ENCODE measurements at places on chromosomes 1 and 21.

DNA sequence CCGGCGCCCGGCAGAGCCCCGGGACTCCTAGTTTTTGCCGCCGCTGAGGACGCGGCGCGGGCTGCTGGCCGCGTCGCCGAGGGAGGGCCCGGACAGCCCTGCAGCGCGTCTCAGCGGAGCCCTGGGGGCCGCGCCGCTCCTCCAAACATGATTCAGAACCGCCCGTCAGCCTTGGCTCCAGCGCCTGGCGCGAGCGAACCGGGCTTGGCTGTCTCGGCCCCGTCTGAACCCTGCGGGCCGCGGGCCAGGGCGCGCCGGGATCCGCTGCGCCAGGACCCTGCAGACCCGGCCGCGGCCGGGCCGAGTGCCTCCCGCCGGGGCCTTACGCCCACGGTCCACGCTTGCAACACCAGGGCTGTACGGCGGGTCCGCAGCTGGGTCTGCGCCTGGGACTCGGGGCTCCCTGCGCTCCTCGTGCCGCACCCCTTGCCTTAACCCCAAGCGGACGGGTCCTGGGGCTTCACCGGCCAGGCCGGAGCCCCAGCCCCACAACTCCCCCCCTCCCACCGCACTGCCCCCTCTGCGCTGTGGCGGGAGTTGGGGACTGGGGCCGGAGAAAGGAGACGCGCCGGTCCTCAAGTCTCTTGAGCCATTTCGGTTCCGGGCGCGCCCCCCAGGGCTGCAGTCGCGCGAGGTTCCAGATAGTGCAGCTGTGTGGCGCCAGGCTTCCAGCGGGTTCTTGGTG lies 48.4 kb upstream of the CD34 start:
- DNase-seq, result no peak

- DNase-seq, result no peak
Observed at GRCh38 chr1:156858555-156858956, 361 bp downstream of the INSRR start.

- DNase-seq, result no peak
Observed at GRCh38 chr1:209789245-209789644, 4.9 kb upstream of the C1orf74 start.

- DNase-seq, result peak; percentile 5
Observed at GRCh38 chr1:212981025-212981495, 30.7 kb downstream of the VASH2 start.

DNA sequence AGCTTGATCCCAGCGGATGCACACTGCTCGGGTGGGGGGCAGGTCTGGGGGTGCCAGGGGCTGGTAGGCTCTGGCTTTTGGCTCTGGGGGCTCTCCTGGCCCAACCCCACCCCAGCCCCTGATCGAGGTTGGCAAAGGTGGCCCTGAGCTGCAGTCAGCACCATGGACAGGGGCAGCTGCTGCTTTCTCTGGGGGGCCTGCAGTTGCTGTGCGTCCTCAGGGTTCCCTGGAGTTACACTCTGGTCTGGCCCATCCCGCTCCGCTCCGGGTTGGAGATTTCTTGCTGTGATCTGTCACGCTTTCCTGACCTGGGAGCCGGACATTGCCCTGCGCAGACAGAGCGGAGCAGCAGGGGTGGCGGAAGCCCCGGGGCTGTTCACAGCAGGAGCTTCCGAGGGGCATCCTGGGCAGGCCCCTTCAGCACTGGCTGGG lies 8.0 kb upstream of the PLCH2 start:
- DNase-seq, result peak; percentile 29

DNA sequence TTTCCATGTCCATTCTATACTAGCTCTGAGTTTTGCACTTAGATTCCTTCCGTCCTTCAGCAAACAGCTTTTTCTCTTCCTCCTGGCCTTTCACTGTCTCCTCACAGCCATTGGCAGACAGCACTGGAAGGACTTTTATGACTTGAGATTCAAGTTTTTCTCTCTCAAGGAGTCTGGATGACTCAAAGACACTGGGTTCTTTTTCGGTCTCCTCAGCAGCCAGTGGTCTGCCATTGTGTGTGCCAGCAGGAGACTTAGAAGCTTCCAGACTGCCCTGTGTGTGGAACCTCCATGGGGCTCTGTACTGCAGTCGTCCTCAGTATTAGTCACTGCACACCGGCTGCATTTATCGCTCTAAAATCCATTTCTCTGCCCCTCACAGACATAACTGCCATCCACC lies 30.5 kb downstream of the NTNG1 start:
- DNase-seq, result no peak

- DNase-seq, result no peak
Observed at GRCh38 chr1:153599847-153600246, 13.1 kb downstream of the S100A16 start.

- DNase-seq, result no peak
Observed at GRCh38 chr1:206839006-206839560, 26.3 kb upstream of the IL20 start.

GRCh38 chr1:99180915-99181314 lies 83.4 kb upstream of the PLPPR4 start:
- DNase-seq, result no peak

DNA sequence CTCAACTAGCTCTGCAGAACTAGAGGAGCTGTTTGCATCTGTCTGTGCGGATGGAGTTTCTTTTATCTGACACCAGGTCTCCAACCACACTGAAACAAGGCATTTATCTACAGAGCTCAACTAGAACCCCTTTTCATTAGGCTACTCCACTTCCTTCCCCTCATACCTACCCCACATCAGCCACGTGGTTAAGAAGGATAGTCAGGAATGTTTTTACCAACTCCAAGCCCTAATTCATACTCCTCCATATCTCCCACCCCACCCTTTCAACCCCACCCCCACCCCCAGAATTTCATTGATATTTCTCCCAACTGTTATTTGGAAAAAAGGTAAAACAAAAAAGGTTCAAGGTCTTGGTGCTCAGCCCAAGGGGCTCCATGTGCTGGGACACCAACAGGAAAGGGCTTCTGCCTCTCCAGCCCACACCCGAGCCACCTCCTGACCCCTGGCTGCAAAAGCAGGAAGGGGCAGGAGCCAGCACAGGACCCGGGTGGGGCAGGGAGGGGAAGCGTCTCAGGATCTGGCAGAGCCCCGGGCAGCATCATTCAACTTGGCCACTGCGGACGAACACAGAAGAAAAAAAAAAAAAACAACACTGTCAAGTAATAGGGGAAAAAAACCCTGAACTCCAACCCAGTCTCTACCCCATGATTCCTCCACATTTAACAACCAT lies 7.0 kb downstream of the ENSA start:
- DNase-seq, result no peak

DNA sequence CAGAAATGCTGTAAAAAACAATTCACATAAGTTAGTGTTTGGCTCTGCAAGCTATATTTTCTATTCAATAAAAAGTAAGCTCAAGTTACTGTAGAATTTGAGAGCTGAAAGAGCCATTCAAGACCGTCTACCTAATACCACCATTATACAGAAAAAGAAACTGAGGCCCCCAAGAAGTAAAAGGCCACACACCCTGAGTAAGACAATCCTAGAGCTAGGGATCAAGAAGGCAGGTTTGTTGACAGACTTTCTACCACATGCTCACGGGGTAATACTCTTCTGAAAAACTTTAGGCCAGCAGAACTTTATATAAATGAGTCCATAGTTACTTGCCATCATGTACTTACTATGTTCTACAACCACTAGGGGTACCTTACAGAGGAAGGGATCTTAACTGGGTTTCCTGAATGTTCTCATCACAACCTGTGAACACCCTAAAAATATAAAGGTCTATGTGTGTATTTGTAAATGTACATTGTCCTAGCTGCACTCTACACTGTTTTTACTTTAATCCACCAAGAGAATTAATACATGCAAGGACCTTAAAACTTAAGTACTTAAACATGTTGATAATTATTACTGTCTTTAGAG lies 2.7 kb downstream of the PSMG1 start:
- peak; percentile 35 for DNase-seq

DNA sequence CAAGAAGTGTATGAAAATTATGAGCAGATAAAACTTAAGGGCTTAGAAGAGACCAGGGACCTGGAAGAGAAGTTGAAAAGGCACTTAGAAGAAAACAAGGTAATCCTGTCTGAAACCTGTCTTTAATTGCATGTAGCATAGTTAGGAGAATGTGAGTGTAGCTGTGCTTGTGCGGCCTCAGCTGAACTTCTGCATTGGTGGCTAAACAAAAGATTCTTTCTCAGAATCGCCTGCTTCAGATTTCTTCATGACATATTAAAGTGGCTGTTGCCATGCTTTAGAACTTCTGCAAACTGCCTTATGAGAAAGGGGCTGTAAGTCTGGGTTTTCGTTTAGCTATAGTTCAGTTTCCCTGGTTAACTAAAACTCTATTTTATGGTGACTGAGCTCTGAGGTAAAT lies 94.5 kb downstream of the VPS26C start:
- DNase-seq, result no peak

GRCh38 chr21:34836103-34836932 lies 167.5 kb downstream of the CLIC6 start:
- DNase-seq, result no peak

DNA sequence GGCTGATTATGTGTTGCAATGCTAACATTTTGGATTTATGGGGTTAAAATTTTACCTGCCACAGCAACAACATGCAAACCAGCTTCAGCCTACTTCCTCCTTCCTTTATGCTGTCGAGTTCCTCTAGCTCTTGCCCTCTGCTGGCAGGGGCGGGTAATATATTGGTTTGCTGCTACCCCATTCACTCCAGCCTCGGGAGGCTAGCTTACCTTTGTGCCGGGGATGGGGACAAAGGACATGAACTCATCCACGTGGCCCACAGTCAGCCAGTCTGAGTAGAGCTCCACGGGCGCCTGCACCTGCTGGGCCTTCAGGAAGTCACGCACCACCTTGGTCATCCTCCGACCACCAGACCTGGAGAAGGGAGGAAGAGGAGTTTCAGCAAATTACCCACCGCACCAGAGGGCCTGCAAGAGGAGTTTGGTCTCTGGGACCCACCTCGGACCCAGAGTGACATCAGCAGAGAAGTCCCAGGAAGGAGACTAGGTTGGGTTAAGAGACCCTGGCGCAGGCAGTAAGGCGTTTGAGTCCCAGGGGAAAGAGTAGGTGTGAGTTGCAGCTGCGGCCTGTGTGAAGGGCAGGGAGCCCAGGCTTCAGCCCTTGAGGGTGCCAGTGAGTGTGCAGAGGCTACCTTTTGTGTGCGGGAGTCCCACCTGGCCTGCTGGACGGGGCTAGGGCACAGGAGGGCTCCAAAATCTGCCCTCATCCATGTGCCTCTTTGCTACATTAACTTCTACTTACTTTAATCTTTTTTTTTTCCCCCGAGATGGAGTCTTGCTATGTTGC lies 21.8 kb upstream of the SDHB start:
- no peak for DNase-seq

GRCh38 chr1:241895013-241895412 lies 47.0 kb downstream of the EXO1 start:
- no peak for DNase-seq

- no peak for DNase-seq
Observed at GRCh38 chr21:37769656-37770055, 146.6 kb downstream of the KCNJ6 start.

Data from CD4-positive, alpha-beta T cell (primary cell).